AG08396 (cell line): ENCODE measurements at places on chromosomes 2 and 18.
A peak's percentile ranks its signal among the peaks of the same experiment; 100 is the strongest.

GRCh38 chr2:38474021-38474456, 97.0 kb upstream of the ATL2 start:
- no peak for DNase-seq

GRCh38 chr2:10385501-10385900, 62.6 kb downstream of the ODC1 start:
- no peak for DNase-seq

DNA sequence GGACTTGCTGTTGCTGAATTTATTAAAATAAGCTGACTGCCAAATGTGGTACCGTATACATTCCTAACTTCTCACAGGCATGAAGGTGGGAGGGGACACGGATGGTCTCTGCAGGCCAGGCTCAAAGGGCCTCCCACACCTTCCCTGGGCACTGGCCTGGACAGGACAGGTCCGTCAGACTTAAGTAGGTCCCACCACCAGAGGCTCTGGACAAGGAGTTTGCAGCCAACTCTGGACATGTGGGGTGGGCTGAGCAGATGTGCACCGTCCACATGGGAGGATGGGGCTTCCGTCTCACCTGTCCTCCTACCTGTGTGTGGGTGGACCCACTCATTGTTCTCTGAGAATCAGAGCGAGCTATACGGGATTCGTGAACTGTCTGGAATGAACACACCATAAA, 8.2 kb downstream of the ODC1 start:
- DNase-seq = no peak

- no peak for DNase-seq
Observed at GRCh38 chr18:46256078-46256477, 151.9 kb downstream of the HAUS1 start.

GRCh38 chr2:1378456-1379150, 34.7 kb upstream of the TPO start:
- no peak for DNase-seq

DNA sequence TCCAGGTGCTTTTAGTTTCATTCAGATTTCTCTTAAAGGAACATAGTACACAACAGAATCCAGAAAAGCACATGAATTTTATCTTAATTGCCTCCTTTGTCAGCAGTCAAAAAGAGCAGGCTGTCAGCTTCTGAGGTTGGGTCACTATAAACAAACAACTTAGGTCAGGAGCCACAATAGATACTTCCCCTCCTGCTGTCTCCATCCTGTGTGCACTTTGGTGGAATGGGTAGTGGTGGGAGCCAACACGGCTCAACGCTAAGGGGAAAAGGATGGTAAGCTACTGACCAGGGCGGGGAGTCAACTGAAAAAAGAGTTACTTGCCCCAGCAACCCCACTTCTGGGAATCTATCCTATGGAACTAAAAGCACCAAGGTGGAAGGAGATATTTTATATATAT, 121.9 kb downstream of the PAX3 start:
- DNase-seq = no peak

DNA sequence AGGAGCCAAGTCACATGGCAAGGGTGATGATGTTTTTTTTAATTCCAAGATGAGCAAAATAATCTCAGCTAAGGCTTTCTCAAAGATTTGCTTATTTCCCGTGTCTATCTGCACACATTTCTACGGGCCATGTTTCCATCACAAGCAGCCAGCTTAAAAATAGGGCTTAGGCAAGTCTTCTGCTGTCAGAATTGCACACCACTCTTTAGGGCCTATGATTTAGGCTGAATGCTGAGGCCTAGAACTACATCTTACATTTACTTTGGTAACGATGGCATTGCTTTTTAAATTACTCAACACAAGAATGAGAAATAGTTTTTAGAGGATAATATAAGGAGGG, 144.2 kb downstream of the RNF144A start:
- no peak for DNase-seq

DNA sequence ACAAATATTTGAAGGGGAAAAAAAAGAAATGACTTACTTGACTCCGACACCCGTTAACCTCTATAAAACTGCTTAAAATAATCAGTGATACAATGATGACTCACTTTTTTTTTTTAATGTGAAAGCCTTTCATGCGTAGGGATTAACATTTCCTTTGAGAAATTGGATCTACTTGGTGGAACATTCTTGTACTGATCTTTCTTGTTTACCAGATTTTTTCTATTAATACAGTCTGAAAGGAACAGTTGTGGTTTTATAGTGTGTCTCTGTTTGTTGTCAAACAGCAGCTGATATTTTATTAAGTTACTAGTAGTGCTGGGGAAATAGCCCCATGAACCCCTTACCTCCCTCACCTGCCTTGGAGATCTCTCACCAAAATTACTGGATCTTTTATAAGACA, 40.2 kb upstream of the NEB start:
- DNase-seq = peak; percentile 30

DNA sequence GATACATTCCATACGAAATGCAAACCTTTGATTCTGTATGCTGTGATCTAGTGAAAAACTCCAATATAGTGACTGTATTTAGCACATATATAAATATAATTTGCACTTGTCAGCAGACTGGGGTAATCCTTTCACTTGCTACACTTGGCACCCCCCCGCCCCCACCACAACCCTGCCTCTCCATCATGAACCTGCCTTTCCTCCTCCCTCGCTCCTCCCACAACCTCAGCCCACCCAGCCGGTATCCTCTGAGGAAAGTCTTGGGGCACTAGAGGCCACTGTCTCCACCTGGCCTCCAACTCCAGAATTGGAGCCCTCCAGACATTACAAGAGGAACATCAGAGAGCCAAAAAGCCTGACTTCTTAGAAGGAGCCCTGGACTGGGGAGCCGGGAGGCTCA, 196.3 kb downstream of the LOXHD1 start:
- no peak for DNase-seq

DNA sequence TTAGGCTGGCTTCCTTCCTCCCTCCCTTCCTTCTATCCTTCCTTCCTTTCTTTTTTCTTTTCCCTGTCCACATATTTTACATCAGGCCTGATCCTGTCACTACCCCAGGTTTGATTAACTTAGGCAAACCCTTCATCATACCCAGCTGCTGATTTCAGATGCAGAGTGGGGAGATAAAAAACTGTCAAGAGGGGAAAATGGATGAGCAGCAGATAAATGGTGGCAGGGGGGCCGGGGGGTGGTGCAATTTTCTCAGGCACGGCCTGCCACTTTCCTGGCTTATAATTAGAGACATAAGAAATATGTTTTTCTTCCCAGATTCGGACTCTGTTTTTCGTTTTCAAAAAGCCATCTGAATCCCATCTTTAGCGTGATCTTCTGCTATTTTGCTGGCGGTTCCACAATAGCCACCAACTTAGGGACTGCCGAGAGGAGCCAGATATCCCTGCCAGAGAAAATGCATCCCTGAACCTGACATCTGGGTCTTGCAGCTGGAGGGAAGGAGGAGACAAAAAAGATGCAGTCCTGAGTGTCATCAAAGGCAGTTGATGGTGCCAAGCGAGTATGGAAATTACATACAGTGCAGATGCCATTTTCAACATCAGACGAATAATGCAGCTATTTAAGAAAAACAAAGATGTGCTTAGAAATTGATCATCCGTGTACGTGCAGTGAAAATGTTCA, 49.9 kb downstream of the CXCR4 start:
- DNase-seq = no peak

DNA sequence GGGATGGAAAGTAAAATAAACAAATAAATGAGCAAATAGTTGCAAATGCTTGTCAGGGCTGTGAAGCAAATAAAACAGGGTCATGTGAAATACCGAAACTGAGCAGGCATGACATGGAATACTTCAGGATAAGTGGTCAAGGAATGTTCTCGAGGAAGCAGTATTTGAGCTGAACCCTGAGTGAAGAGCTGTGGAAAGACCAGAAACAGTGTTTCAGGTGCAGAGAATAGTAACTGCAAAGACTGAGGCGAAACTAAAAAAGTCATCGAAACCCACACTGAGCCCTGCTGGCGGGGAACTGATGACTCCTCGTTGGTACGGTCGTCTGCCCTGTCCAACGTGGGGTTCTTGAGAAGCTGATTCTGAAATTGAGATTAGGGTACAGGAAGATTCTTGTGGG, 27.2 kb upstream of the MYCN start:
- DNase-seq = no peak

GRCh38 chr18:7561909-7562460, 5.1 kb upstream of the PTPRM start:
- no peak for DNase-seq

- DNase-seq = no peak
Observed at GRCh38 chr2:134244086-134244485, 9.8 kb upstream of the MGAT5 start.

DNA sequence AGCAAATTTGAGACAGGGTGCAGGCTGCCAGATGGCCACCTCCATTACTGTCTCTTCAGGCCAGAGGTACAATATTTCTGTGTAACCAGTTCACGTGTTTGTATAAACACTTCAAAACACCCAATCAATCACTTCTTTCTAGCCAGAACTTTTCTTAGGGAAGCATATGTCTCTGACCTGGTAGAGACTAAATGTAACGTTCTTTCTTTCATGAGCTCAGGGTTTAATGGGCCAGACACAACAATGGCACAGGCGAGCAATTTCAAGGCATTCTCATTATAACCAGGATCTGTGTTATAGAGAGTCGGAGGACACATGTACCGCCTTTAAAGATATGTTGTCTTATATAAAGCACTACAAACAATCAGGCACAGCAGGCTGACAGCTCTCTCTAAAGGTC, 1846.4 kb upstream of the PIK3C3 start:
- DNase-seq = no peak

DNA sequence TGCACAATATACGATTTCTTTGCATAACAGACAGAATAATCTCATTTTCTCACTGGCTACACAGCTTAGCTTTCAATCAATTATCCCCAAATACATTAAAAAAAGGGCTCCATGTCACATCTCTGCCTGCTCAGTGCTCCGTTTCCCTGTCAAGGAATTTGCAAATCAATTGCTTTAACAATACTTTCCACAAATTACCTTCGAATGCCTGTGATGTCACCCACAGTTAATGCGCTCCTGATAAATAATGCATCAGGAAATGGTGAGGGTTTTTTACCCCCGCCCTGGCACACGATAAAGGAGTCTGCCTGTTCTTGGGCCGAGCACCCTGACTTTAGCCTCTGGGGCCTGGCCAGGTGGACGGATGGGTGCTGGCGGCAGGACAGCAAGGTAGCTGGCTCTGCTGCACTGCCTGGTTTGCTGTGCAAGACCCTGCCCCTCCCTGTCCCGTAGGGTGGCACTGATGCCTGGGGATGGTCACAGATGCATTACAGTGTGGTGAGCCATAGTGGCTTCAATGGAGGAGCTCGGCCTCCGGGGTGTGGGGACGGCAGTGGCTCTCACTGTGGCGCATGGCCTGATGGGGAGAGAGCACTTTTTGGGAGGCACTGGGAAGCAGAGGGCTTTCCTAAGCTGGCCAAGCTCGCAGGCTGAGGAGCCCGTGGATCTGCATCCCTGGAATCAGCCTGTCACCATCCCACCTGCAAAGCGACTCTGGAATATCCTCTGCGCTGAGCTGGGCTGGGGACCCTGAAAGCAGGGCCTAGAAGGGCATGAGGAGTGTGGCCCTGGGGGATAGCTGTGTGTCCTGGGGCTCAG, 88.3 kb upstream of the HS6ST1 start:
- DNase-seq = no peak

DNA sequence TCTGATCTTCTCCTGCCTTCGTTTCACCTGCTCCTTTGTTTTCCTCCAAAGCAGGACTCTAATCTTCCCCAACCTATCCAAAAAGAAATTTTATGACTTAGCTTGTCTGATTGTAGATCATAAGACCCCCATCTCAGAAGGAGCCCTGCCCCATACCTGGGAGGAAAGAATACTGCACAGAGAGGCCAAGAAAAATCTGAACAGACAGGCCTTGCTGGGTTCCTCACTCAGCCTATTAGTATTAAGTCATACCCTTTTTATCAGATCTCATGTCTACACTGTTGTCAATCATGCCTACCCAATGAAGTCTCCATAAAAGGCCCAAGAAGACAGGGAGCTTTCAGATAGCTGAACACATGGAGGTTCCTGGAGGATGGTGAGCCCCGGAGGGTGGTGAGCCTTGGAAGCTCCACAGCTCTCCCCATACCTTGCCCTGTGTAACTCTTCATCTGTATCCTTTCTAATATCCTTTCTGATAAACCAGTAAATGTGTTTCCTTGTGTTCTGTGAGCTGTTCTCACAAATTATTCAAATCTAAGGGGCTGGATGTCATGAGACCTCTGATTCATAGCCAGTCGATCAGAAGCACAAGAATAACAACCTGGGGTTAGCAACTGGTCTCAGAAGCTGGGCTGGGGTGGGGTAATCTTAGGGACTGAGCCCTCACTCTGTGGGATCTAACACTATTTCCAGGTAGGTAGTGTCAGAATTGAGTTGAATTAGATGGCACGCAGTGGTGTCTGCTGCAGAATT, 108.8 kb downstream of the SPOPL start:
- no peak for DNase-seq

DNA sequence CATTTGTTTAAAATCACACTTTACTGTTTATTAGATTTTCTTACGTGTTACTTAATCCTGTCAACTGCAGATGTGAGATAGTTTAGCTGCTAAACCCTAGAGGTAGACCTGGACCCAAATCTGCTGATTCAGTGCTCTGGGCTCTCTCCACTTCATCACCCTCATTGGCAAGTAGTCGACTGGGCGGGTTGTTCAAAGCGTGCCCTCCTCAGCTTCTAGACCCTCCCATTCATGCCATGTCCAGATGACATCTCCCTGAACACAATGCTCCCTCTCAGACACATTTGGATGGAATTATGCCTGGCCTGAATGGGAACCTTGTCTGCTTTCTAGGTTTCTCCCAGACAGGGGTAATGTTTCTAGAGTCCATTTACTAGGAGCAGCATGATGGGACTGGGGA, 43.7 kb downstream of the RPIA start:
- DNase-seq = no peak

- no peak for DNase-seq
Observed at GRCh38 chr2:119735565-119735964, 24.2 kb upstream of the PTPN4 start.

GRCh38 chr18:47611649-47612048, 318.8 kb downstream of the SMAD2 start:
- no peak for DNase-seq

DNA sequence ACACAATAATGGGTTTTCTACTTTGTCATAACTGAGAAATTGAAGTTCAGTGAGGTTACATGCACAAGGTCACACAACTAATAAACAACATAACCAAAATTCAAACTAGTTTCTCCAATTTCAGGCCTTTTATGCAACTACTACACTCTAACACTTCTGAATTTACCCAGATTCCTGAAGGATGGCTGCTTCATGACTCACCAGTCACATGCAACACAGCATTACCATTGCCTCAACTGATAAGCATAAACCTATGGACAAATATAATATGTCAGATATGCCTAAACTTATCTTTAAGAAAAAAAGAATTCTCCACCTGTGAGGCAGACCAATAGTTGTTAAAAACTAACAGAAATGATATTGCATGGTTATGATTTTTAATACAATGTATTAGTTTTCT, 586.5 kb upstream of the SLC8A1 start:
- no peak for DNase-seq

GRCh38 chr2:160666154-160667060, 172.8 kb upstream of the RBMS1 start:
- peak; percentile 83 for DNase-seq

DNA sequence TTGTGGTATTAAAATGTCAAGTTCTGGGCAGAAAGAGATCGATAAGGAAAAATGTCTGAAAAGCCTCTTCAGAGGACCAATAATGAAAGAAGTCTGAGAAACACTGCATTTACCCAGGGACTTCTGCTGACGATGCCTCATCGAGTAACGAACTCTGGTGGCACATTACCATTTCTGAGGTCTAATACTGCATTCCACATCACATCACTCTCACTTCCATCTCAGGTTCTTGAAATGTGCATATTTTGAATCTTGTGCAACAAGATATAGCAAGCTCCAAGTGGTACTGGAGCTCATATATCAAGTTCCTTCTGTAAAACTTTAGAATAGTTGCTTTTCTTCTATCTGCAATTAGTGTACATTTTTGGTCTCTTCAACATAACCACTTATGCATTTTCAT, 619.1 kb upstream of the DDX18 start:
- no peak for DNase-seq
